ENCODE measurements at places on chromosomes 2 and 18.

DNA sequence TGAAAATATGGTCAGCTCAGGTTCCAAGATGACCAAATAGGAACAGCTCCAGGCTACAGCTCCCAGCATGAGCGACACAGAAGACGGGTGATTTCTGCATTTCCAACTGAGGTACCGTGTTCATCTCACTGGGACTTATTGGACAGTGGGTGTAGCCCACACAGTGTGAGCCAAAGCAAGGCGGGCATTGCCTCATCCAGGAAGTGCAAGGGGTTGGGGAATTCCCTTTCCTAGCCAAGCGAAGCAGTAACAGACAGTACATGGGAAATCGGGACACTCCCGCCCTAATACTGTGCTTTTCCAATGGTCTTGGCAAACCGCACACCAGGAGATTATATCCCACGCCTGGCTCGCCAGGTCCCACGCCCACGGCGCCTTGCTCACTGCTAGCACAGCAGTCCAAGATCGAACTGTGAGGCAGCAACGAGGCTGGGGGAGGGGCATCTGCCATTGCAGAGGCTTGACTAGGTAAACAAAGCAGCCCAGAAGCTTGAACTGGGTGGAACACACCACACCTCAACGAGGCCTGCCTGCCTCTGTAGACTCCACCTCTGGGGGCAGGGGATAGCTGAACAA lies 57.5 kb downstream of the WDPCP start:
- no peak for DNase-seq

GRCh38 chr2:7437141-7437540 lies 519.9 kb downstream of the RNF144A start:
- no peak for DNase-seq

- DNase-seq, result peak; percentile 27
Observed at GRCh38 chr2:236862961-236863728, 222.5 kb upstream of the COPS8 start.

DNA sequence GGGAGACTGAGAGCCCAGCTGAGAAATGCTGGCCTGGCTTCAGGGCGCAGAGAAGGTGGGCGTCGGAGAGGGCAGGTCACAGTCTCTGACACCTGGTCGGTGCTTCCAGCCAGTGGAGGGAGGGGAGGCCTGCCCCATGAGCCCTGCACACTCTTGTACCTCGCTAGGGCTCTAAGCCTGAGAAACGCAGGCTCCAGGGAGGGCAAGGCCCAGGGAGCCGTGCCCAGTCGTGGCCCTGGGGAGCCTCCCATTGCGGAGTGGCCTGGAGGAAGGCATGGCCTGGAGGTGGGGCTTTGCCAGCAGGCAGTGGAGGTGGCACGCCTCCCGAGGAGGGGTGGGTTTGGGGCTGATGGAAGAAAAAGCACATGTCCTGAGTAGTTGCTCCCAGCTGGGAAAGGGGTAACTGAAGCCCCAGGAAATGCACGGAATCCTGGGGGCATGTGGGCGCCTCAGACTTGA lies 39.0 kb downstream of the MTERF4 start:
- no peak for DNase-seq

- no peak for DNase-seq
Observed at GRCh38 chr2:227627769-227628168, 10.5 kb downstream of the SCYGR4 start.

GRCh38 chr2:140714586-140714985 lies 1416.2 kb downstream of the LRP1B start:
- DNase-seq, result peak; percentile 2

- DNase-seq, result no peak
Observed at GRCh38 chr2:198277181-198277580, 472.8 kb downstream of the PLCL1 start.

- DNase-seq, result no peak
Observed at GRCh38 chr18:78562531-78562961, 417.1 kb upstream of the SALL3 start.

- DNase-seq, result peak; percentile 6
Observed at GRCh38 chr2:39266139-39266805, 22.5 kb upstream of the CDKL4 start.

DNA sequence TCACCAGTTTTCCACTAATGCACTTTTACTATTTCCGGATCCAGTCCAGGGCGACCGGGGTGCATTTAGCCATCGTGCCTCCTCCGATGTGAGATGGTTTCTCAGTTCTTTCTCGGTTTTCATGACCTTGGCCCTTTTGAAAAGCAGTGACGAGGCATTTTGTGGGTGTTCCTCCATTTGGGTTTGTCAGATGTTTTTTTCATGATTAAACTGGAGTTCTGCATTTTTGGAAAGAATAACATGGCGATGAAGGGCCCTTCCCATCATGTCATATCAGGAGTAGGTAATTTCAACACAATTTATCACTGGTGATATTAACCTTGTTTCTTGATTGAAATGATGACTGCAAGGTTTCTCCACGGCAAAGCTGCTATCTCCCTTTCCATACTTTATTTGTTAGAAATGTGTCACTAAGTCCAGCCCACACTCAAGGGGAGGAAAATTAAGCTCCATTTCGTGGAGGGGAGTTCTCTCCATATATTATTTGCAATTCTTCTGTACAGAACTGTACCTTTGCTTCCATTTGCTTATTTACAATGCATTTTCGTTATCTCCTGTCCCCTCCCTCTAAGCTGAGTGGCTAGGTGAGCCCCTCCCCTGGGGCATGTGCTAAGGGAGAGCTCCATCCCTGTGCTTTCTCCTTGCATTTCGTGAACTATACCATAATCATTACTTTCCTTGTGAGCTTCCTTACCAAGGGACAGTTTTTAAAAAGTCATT lies 8.9 kb upstream of the KLF11 start:
- DNase-seq, result no peak
